ENCODE measurements at places on chromosomes 12 and 14. TPM values are rescaled to one million over a fixed set of nuclear protein-coding genes. Genes with fewer than 3 reads are reported as not detected.

DNA sequence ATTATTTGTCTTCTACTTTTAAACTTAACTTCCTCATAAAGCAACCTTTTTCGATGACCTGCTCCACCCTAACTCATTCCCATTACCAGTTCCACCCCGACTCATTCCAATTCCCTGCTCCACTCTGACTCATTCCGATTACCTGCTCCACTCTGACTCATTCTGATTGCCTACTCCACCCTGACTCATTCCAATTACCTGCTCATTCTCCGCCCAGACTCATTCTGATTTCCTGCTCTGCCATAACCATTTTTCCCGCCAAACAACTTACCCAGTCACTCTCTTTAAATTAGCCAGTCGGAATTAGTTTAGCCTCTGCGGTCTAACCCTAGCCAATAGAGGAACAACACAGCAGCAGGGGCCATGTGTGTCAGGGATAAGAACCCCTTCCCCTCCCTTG, 249.1 kb downstream of the DPY19L2 start:
- H3K27ac ChIP-seq: no peak overlapping the region
- H3K4me3 ChIP-seq: no peak overlapping the region
- peaks cover 4% of the 10 kb centered on the region for H3K27me3 ChIP-seq
- peaks cover 4% of the 10 kb centered on the region for H3K36me3 ChIP-seq
- no peaks in the 10 kb centered on the region for H3K4me1 ChIP-seq

- no peaks in the 10 kb centered on the region for H3K36me3 ChIP-seq
- peak overlapping the region; percentile 98 for H3K27ac ChIP-seq
- H3K4me1 ChIP-seq: peaks cover 30% of the 10 kb centered on the region
- peak; percentile 97 for DNase-seq
- peaks cover 7% of the 10 kb centered on the region for H3K27me3 ChIP-seq
Measured at GRCh38 chr12:121240484-121241101, 30.7 kb downstream of the P2RX4 start.

GRCh38 chr12:26428420-26428819, 233.0 kb downstream of the SSPN start:
- H3K27ac ChIP-seq: no peak overlapping the region
- no peaks in the 10 kb centered on the region for H3K27me3 ChIP-seq
- H3K4me1 ChIP-seq: no peaks in the 10 kb centered on the region
- peaks cover 6% of the 10 kb centered on the region for H3K36me3 ChIP-seq
- no peak for DNase-seq

GRCh38 chr14:61609191-61609843, 86.0 kb upstream of the HIF1A start:
- H3K4me3 ChIP-seq: no peak overlapping the region
- H3K27ac ChIP-seq: no peak overlapping the region
- H3K36me3 ChIP-seq: no peaks in the 10 kb centered on the region
- H3K27me3 ChIP-seq: peaks cover 2% of the 10 kb centered on the region

DNA sequence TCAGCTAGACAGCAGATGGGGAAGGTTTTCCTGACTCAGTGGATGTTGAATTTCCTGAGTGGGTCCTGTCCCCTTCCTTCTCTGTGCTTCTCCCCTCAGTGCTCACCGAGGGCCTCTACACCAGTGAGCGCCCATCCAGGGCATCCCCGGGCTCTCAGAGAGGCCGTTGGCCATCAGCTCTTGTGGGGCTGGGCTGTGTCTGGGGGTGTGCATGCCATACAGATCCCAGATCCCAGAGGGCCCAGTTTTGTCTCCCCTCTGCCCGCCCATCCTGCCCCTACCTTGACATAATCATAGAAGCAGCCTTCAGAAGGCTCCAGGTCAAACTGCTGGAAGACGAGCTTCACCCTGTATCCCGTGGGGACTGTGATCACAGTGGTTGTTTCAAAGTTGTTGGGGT, 1.1 kb downstream of the C1R start:
- H3K4me3 ChIP-seq: peak overlapping the region; percentile 36
- no peaks in the 10 kb centered on the region for H3K36me3 ChIP-seq
- no peak for DNase-seq

DNA sequence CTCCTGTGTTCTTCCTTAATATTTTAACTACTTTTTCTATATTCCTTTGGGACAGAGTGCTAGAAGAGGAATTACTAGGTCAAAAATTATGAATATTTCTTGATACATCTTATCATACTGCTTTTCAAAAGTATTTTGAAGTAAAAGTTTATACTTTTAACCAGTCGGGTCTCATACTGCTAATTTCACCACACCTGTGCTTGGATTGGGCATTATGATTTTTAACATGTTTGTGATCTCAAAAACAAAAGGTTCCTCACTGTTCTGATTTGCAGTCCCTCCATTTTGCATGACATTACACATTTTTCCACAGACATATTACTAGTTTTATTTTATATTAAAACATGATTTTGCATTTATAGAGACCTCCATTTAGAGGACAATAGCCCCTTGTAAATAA, 32.9 kb downstream of the MRPL42 start:
- H3K27me3 ChIP-seq: no peaks in the 10 kb centered on the region
- no peak overlapping the region for H3K27ac ChIP-seq
- no peaks in the 10 kb centered on the region for H3K4me1 ChIP-seq

DNA sequence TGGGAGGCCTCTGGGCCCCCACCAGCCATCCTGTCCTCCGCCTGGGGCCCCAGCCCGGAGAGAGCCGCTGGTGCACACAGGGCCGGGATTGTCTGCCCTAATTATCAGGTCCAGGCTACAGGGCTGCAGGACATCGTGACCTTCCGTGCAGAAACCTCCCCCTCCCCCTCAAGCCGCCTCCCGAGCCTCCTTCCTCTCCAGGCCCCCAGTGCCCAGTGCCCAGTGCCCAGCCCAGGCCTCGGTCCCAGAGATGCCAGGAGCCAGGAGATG, 729 bp upstream of the GAPDH start:
- peaks cover 14% of the 10 kb centered on the region for H3K36me3 ChIP-seq
- H3K27ac ChIP-seq: peak overlapping the region; percentile 96
- peaks cover 22% of the 10 kb centered on the region for H3K27me3 ChIP-seq
- peak overlapping the region; percentile 86 for H3K4me3 ChIP-seq
- no peak for DNase-seq

- H3K4me1 ChIP-seq: no peaks in the 10 kb centered on the region
- H3K36me3 ChIP-seq: no peaks in the 10 kb centered on the region
- H3K27ac ChIP-seq: no peak overlapping the region
- H3K4me3 ChIP-seq: no peak overlapping the region
- H3K27me3 ChIP-seq: no peaks in the 10 kb centered on the region
Measured at GRCh38 chr14:74308695-74309094, 6.0 kb upstream of the ABCD4 start.

DNA sequence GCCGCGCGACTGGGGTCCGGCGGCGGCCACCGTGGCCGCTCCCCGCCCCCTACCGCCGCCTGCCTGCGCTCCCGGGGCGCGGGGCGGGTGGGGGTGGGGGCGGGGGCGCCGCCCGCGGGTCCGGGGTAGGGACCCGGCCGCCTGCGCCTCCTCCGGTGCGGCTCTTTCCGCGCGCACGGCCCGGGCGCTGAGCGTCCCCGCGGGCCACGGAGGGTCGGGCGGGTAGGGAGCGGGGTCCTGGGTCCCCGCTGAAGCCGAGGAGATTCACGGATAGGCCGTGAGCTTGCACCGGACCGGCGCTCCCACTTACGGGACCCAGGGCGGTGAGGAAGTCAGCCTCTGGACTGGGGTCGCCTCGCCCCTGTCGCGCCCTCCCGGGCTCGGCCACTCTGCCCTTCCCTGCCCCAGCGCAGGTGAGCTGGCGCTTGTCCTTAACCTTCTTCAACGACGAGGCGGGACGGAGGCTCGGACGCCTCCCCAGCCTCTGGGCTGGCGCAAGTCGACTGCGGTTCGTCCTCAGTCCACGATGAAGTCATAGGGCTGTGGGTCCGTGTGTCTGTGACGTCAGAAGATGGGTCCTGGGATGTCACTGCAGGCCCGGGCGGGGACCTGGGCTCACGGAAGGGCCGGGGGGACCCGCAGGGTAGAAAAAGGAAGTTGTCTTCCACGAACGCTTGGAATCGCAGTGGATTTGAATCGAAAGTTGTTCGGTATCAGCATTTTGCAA, 514 bp downstream of the FBXO34 start:
- H3K4me1 ChIP-seq: peaks cover 59% of the 10 kb centered on the region
- peak overlapping the region; percentile 91 for H3K4me3 ChIP-seq
- DNase-seq: peak; percentile 66
- peak overlapping the region; percentile 95 for H3K27ac ChIP-seq
- peaks cover 12% of the 10 kb centered on the region for H3K27me3 ChIP-seq
- H3K36me3 ChIP-seq: no peaks in the 10 kb centered on the region

GRCh38 chr14:32941668-32942065, 3.0 kb downstream of the NPAS3 start:
- peaks cover 12% of the 10 kb centered on the region for H3K27me3 ChIP-seq
- no peak for DNase-seq
- H3K4me1 ChIP-seq: peaks cover 11% of the 10 kb centered on the region
- H3K4me3 ChIP-seq: no peak overlapping the region
- no peak overlapping the region for H3K27ac ChIP-seq
- peaks cover 9% of the 10 kb centered on the region for H3K36me3 ChIP-seq

GRCh38 chr14:101595887-101596721, 34.8 kb downstream of the DIO3 start:
- DNase-seq: peak; percentile 61
- H3K4me3 ChIP-seq: peak overlapping the region; percentile 68
- peaks cover 41% of the 10 kb centered on the region for H3K4me1 ChIP-seq

GRCh38 chr14:87896393-87897380, 96.3 kb downstream of the GALC start:
- H3K4me3 ChIP-seq: no peak overlapping the region
- DNase-seq: peak; percentile 1
- H3K36me3 ChIP-seq: no peaks in the 10 kb centered on the region
- no peaks in the 10 kb centered on the region for H3K4me1 ChIP-seq
- H3K27me3 ChIP-seq: no peaks in the 10 kb centered on the region

DNA sequence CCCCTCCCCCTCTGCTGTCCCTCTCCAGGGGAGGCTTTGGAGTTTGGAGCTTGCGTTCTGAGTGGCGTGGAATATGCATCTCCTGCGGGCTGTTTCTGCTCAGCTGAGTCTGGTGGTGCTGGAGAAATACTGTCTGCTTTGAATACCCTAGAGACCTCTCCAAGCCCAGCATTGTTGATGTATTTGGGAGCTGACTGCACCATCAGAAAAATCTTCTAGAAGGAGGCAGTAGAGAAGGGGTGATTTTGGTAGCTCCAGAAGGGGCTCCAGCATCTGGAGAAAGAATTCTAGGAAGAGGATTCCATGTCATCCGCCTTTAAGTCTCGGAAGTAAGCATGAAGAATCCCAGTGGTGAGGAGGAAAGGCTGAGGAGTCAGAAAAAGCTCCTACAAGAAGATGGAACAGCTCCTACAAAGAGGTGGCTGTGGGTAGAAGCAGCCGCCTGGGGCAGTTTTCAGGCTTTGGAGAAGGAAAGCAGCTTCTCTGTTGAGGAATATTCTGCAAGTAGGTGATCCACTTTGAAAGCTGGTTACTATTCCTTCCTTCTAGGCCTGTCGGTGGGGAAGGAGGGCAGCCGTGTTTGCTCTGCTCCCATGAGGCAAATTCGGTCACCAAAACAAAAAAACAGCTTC, 9.7 kb downstream of the MLXIP start:
- DNase-seq: no peak
- H3K27me3 ChIP-seq: peaks cover 2% of the 10 kb centered on the region
- peak overlapping the region; percentile 66 for H3K27ac ChIP-seq
- peaks cover 6% of the 10 kb centered on the region for H3K36me3 ChIP-seq
- H3K4me1 ChIP-seq: peaks cover 56% of the 10 kb centered on the region

- no peaks in the 10 kb centered on the region for H3K27me3 ChIP-seq
- no peaks in the 10 kb centered on the region for H3K4me1 ChIP-seq
- no peak for DNase-seq
- no peak overlapping the region for H3K27ac ChIP-seq
Measured at GRCh38 chr12:78964521-78964920, 99.9 kb downstream of the SYT1 start.

GRCh38 chr14:67461341-67461985, 27.1 kb downstream of the TMEM229B start:
- no peak overlapping the region for H3K4me3 ChIP-seq
- no peak overlapping the region for H3K27ac ChIP-seq
- H3K27me3 ChIP-seq: peaks cover 6% of the 10 kb centered on the region
- peaks cover 22% of the 10 kb centered on the region for H3K4me1 ChIP-seq
- no peak for DNase-seq

DNA sequence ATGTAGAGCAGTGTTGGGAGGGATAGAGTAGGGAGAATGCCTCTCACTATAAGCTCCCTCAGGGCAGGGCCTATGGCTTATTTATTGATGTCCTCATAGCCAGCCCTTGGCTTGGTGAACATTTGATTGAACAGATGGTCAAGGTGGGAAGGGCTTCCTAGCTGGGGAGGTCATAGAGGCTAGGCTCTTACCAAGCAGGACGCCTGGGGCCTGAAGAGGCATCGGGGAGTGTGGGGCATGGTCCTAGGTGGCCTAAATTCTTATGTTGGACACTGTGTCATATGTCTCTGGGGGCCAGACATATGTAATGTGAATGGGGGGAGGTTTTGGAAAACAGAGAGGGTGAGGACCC, 17.9 kb upstream of the KRT86 start:
- DNase-seq: no peak
- H3K36me3 ChIP-seq: no peaks in the 10 kb centered on the region
- peaks cover 10% of the 10 kb centered on the region for H3K4me1 ChIP-seq
- H3K4me3 ChIP-seq: no peak overlapping the region
- H3K27me3 ChIP-seq: peaks cover 6% of the 10 kb centered on the region

- no peak overlapping the region for H3K4me3 ChIP-seq
- no peaks in the 10 kb centered on the region for H3K27me3 ChIP-seq
- H3K27ac ChIP-seq: no peak overlapping the region
- H3K36me3 ChIP-seq: peaks cover 31% of the 10 kb centered on the region
- H3K4me1 ChIP-seq: peaks cover 6% of the 10 kb centered on the region
Measured at GRCh38 chr12:131721548-131721947, 10.7 kb downstream of the SFSWAP start.

DNA sequence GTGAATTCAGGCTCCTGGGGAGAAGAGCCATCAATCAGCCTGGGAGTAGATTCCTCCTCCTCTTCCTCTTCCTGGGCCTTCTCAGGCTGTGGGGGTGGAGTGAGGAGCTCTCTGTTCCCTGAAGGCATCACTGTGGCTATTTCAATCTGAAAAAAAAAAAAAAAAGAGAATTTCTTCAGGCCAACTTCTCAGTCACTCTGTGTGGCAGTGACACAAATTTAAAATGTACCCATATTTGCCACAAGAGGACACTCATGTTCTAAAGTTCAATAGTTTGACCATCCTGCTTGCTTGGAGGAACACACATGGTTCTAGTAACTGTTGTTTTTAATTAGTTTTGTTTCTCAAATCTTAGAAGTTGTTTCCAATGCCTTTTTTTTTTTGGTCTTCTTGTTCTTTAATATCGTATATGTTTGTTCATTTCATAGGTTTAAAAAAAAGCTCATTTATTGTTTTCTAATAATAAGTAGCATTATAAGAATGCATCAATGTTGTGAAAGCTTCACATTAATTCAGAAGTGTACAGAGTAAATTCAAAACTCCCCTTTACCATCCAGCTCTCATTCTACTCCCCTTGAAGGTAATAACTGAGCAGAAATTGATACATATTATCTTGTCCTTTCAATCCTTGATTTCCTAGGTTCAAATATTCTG, 23.3 kb upstream of the CCER1 start:
- H3K27me3 ChIP-seq: no peaks in the 10 kb centered on the region
- H3K36me3 ChIP-seq: no peaks in the 10 kb centered on the region
- no peak overlapping the region for H3K27ac ChIP-seq
- DNase-seq: no peak

DBX2 gene
- polyA plus RNA-seq: not detected

CLEC2D gene
- 38.7 TPM for polyA plus RNA-seq

All from immature natural killer cell (primary cell).